HFFc6 (cell line): ENCODE measurements at places on chromosomes 1 and 21.

DNA sequence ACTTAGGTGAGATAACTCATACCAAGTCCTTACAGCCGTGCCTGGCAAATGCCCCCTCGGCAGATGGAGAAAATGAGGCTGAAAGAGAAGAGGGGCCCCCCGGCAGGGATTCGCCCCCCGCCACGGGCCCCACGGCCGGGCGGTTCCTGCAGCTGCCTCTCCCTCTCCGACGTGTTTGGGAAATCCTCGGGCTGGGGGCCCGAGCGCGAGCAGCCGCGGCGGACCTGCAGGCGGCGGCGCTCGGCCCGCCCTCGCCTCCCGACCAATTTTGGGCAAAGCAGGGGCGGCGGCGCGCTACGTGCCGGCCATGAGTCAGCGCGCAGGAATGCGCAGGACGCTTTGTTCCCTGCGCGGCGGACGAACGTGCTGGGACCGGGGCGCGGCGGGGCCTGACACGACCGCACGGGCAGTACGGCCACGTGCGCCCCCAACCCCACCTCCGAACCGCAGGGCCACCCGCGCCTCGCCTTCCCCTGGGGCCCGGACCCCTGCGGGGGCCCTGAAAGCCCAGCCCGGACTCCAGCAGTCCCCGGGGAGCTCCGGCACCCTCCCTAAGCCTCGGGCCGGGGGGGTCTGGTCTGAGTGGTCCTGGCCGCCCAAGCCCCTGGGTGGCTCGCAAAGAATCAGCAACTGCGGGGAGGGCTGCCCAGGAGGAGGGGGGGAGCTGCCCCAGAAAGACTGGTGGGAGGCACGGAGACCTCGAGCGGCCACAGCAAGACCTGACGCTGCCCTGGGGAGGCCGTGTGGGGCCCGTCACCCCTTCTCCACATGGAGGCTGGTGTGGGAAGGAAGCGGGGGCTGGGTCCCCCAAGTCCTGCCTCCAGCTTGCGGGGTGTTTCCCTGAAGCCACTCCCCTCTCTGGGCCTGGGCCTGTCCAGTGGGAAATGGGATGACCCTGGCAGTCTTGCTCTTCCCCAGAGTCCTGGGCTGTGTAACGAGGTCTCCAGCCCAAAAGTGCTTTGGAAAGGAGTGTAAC lies 11.9 kb upstream of the EDN2 start:
- peak; percentile 59 for DNase-seq

DNA sequence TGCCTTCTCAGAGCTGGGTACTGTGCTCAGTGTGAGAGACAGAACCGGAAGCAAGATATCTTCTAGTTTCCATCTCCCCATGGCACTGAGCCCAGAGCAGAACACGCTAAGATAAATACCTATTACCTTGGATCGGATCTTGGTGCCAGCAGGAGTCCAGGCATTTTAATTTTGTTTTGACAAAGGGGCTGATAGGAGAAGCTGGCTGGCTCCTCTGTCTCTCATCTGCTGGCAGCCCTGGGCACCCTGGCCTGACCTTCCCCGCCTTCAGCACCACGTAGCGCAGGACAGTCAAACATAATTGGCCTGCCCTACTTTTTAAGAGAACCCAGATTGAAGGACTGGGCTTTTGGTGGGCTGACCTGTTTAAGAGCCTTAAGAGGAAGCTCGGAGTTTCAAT lies 160.7 kb upstream of the KLHDC7A start:
- DNase-seq: no peak

DNA sequence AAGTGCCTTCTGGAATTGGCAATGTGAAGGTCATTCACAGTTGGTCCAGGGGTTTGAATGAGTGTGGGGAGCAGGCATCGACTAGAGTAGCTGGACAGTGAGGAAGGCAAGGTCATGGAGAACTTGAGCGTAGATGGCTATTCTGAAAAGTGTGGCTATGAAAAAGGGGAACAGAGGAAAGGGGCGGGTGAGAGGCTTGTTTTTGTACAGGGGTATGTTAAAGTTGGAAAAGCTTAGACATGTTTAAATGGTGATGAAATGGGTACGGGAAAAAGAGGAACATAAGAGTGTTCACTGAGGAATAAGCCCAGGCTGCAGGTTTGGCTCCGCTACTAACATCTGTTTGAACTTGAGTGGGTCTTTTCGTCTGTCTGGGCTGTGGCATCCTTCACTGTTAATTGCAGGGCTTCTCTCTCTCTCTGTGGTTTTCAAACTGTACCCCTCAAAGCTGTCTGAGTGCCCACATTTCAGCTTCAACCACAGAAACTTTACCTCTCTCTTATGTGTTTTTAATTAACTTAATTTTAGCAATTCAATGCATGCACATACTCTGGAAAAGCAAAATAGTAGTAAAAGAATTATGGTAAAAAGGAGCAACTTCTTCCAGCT lies 70.8 kb upstream of the COA6 start:
- no peak for DNase-seq

DNA sequence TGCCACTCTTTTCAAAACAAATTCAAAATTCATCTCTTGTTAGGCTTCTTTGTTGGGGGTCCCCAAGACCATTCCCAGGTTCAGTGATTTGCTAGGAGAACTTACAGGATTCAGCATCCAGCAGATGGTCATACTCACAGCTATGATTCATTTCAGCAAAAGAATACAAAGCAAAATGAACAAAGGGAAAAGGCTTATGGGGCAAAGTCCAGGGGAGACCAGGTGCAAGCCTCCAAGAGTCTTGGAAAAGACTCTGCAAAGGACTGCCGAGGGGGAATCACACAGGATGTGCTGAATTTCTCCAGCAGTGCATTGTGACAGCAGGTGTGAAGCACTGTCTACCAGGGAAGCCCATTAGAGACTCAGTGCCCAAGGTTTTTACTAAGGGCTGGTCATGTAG lies 7.3 kb downstream of the TRAF5 start:
- no peak for DNase-seq

DNA sequence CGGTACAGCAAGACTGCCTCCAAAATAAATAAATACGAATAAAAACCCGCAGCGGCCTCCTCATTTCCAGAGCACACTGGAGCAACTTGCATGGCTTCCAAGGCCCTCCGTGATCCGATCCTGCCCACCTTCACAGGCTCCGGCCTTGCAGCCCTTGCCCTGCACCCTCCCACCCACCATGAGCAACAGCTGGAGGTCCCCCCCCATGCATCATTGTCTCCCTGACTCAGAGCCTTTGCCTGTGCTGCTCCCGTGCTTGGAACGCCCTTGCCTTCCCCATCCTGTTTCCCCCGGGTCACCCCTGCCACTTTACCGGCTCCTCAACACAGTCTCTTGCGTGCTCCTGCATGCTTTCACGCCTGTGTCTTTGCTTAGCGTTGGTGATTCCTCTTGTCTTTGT lies 71.0 kb upstream of the ANGPTL1 start:
- DNase-seq: no peak

DNA sequence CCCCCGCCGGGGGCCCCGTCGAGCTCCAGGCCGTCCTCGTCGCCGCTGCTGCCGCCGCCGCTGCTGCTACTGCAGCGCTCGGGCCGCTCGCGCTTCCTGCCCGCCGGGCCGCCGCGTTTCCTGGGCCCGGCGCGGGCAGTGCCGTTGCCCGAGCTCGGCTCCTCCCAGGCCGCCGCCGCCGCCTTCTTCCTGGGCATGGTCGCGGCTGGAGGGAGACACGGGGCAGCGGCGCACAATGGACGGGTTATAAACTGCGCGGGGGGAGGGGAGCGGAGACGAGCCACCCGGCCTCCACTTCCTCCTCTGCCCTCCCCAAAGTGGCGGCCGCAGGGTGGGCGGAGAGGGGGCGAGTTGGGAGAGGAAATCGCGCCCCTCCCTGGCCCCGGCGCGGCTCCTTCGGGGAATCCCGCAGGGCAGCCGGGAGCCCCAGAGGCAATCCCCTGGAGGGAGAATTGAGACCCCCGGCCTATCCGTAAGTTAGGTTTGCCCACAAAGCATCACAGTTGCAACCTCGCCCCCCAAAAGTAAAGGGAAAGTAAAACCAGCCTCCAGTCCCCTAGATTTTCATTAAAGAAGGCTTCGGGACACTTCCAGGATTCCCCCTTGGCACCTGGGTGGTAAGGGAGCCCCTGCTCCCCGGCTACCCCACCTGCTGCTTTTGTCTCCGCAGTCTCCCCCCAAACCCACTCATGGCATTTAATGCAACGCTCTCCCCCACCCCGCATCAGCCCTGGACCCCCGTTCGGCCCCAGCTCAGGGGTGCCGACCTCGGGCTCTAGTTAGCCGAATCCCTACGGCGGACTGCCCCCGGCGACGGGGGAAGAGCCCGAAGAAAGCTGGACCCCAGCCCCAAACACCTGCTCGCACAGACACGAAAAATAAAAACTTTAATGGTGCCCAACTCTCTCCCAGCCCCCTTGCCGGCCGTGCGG lies 893 bp downstream of the RCC2 start:
- DNase-seq: peak; percentile 19

GRCh38 chr21:42760361-42760950 lies 107.0 kb downstream of the PDE9A start:
- DNase-seq: no peak

- no peak for DNase-seq
These were observed 49.4 kb upstream of the BOLA1 start for GRCh38 chr1:149849947-149850360.

DNA sequence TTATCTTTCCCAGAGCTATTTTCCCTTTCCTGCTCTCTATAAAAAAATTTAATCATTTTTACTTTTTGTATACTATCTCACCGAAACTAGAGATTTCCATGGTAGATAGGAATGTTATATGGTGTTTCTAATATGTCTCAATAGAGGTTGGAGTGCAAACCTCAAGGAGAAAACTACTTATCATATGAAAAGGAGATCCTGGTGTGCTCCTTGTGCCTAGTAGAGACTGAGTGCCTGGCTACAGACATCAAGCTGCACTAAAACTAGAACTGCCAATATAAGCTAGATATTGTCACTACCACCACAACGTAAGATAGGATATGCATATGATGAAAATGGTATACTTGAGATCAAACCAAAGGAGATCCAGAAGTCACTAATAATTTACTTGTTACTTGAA lies 67.0 kb downstream of the RGS18 start:
- no peak for DNase-seq
